Temporal lobe (tissue), 4 donors: ENCODE measurements at places on chromosomes 16 and 17. TPM values are rescaled to one million over a fixed set of nuclear protein-coding genes. Genes with fewer than 3 reads are reported as not detected.

Gene GHDC
- 4.4 TPM for total RNA-seq

Gene ACSM2A
- total RNA-seq: not detected

Gene ZNF830
- 17.2 TPM for total RNA-seq

Gene NPIPB12
- 6.6 TPM for total RNA-seq

Gene ATP2C2
- 6.9 TPM for total RNA-seq

Gene HYDIN
- total RNA-seq: 15.7 TPM

Gene KRT28
- total RNA-seq: 0.25 TPM

Gene CD300H
- not detected for total RNA-seq

Gene DOC2B
- total RNA-seq: 40.1 TPM

Gene HELZ
- 60.2 TPM for total RNA-seq

Gene TBX2
- 0.49 TPM for total RNA-seq

Gene ZSCAN10
- 0.49 TPM for total RNA-seq

Gene ALOXE3
- total RNA-seq: 0.74 TPM

Gene HOXB2
- not detected for total RNA-seq

Gene NPIPA3
- total RNA-seq: 0.25 TPM

Gene SLFN5
- 2.7 TPM for total RNA-seq
